ENCODE measurements at places on chromosomes 2 and 18.

DNA sequence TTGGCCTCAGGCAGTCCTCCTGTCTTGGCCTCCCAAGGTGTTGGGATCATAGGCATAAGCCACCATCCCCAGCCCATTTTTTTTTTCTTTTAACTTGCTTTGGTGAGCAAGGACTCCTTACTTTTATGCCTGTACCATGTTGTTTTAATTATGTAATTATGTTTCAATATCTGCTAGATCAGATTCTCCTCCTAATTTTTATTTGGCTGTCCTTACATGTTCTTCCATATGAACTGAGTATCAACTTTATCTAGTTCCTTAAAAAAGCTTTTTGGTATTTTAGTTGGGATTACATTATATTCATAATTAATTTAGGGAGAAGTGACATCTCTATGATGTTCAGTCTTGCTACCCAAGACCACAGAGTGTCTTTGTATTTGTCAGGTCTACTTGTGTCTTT lies 16.3 kb downstream of the GPN1 start:
- DNase-seq: no peak

GRCh38 chr18:76709659-76710645 lies 112.4 kb upstream of the ZNF236 start:
- DNase-seq: peak; percentile 86

DNA sequence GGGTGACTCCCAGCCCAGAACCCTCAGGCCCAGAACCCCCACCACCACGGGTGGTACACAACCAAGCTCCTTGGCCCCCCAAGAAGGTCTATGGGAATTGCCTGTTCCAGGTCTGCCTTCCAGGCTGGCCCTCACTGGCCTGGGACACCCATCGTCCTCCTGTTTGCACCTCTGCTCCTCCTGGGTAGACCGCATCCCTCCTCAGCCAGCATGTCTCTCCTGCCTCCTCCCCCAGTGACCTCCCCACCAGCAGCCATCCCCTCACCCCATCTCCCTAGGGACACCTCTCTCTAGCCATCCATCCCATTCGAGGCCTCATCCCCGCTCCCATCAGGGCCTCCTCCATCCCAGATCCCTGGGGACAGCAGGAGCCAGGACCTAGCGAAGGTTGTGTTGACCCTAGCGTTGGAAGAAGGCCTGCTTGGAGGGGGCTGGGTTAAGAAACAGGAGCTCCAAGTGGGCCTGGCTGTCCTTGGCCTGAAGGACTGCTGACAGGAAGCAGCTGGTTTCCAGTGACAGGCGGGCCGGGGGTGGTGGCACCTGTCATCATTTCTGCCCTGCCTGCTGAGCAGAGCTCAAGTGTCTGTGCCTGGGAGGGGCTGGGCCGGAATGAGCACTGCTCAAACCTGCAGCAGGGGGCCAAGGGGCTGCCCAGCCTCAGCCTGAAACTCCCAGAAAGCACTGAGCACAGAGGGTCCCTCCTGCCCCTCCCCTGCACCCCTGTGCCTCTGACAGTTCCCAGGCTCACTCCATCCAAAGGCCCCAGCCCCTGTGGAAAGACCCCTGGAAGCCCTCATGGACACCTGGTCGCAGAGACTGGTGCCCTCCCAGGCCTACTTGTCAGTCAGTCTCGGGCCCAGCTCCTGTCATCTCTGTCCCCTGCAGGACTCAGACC lies 96.0 kb upstream of the OTOS start:
- DNase-seq: peak; percentile 12

DNA sequence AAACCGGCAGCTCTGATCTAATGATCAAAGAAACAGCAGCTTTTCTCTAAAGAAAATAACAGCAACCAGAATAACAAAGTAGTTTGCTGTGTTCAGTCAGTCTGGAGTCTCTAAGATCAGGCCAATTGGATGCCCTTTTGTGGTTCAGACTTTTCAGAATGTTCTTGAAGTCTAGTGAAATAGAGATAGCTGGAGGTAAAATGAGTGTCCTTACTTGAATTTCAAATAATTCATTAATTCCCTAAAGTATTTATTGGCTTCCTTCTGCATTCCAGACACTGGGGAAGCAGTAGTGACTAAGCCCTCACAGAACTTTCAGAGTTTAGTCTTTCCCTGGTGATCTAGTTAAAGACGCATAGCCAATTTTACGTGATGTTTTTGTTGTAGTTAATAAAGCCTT lies 58.7 kb downstream of the C18orf54 start:
- DNase-seq: no peak

DNA sequence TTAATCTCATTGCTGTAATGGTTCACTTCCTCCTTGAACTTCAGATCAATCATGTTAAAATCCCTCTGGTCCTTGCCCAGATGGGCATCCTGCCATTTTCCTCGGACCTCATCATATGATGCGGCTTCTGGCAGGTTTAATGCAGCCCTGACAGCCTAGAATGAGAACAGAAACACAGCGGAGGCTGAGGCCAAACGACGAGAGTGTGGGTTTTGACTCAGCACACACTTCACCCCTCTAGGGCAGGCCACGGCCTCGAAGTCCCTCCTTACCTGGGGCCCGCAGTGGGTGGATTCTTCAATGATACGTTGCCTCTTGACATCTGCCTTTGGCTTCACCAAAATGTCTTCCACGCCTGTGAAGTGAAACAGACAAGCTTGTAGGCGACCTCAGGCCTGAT lies 56.8 kb downstream of the POLR1A start:
- DNase-seq: no peak

DNA sequence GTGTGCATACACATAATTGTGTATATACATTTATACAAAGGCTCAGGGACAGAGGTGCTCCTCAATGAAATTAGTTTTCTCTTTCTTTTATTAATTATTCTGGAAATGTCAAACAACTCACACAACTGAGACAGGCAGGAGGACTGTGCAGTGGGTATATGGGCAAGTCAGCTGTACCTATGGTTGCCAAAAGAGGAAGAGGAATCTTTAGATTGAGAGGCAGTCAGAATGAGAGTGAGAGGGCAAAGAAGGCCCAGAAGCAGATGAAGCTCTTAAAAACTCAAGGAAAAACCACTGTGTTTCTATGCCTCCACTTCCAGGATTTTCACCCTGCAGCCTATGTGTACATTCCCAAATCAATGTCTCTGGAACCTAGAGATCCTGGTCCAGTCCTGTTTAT lies 79.1 kb downstream of the CACNB4 start:
- no peak for DNase-seq

DNA sequence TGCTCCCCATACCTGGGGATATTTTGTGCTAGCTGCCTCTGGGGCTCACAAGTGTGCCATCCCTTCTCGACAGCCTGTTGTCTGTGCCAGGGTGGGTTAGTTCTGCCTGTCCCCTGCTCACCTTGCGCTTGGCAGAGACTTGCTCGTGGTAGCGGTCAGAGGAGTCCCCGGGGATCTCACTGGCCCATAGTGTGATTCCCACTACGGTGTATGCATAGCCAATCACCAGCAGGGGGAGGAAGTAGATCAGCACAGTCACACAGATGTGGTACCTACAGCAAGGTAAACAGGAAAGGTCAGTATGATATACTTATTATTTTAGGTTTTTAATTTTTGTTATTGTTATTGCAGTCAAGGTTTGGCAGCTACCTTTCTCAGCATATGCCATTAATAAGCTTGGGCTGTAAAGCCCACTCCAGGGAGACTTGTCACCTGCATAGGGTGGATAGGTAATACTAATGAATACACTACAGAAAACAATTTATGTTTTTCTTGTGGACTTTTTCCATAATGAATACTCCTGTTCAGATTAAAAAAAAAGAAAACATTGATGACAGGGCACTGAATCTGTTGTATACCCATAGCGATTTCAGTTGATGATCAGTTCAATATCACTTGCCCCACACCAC lies 95.2 kb downstream of the POLE4 start:
- peak; percentile 62 for DNase-seq

DNA sequence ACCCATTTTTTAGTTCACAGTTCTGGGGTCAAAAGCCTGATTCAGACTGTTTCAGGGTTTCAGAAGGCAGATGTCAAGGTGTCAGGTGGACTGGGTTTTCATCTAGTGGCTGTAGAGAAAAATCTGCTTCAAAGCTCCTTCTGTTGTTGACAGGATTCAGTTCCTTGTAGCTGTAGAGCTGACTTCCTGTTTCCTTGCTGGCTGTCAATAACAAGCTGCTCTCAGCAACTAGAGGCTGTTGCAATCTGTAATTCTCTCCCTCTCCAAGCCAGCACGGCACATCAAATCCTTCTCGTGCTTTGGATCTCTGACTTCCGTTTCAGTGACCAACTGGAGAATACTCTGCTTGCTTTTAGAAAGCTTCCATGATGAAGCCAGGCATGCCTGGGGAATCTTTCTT lies 179.4 kb downstream of the DOK6 start:
- DNase-seq: no peak

- DNase-seq: no peak
Measured at GRCh38 chr2:105102963-105103421, 65.1 kb downstream of the MRPS9 start.

DNA sequence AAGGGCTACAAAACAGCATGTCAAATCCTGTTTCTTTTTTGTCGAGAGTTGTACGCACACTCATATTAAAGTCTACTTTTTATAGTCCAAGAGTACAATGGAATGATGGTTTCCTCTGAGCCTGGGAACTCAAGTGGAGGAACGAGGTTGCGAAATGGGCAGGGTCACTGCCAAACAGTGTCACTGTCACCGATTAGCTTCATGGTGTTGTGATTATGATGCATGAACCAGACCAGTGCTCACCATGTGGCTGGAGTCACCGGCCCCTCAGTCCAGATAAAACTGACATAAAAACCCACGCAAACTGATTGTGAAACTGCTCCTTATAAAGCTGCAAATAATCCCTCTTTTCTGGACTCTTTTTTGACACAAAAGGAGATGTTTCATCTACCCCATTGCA lies 122.0 kb downstream of the COPS8 start:
- DNase-seq: no peak

DNA sequence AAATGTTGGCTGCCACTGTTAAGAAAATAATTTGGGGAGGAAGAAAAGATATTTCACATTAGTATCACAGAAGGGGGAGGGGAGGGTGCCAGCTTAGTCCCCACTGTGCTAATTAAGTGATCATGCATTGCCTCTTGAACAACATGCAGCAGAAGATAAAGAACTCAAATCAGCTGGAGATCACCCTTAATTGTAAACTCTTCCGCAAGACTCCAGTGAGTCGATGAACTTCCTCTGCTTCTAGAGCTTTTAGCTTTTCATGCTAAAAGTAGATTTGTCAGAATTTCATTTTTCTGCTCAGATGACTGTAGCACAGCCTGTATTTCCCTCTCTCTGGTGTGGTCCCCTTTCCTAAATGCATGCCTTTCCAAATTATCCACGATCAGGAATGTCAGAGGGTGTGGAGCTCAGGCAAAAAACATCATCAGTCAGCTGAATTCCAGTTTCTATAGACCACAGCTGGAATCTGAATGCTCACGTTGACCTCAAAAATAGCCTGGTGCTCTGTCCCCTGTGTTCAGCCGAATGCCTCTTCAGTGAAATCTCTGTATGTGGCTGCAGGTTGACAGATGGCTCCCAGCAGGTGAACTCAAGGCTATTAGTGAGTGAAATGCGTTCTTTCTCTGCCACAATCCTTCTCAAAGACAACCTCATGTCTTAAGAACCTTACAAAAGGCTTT lies 156.8 kb upstream of the UNC80 start:
- no peak for DNase-seq

GRCh38 chr2:188944442-188944841 lies 29.7 kb upstream of the COL3A1 start:
- DNase-seq: no peak

DNA sequence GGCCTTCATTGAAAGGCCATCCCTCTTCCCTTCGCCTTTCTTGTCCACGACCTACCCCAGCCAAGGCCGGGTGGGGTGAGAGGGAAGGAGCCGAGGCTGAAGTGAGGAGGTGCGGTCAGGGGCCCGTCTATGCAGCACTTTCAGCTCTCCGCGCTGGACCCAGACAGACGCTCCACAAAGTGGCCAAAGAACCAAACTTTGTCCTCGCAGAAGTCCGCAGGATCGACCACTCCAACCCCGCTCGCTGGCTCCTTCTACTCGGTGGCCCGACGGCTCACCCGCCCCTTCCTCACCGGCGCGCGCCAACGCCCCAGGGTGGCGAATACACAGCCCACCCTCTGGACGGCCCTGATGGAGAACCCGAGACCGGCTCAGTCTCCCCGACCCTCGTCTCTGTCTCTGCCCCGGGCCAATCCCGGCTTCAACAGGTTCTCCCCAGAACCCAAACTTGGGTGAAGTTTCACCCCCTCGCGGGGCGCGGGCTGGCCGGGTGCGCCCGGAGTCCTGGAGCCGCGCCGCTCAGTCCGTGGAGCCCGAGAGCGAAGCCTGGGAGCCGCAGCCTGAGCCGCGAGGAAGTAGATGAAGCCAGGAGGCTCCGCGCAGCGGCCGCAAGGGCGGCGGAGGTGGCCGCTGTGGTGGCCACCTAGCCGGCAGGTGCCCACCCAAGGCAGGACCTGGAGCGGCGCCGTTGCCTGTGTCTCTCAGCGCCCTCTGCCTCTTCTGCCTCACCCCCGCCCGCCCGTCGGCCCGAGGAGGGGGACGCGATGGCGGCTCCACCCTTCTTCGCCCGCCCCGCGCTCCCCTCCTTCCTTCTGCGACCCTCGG lies 26.7 kb upstream of the ALPP start:
- no peak for DNase-seq

DNA sequence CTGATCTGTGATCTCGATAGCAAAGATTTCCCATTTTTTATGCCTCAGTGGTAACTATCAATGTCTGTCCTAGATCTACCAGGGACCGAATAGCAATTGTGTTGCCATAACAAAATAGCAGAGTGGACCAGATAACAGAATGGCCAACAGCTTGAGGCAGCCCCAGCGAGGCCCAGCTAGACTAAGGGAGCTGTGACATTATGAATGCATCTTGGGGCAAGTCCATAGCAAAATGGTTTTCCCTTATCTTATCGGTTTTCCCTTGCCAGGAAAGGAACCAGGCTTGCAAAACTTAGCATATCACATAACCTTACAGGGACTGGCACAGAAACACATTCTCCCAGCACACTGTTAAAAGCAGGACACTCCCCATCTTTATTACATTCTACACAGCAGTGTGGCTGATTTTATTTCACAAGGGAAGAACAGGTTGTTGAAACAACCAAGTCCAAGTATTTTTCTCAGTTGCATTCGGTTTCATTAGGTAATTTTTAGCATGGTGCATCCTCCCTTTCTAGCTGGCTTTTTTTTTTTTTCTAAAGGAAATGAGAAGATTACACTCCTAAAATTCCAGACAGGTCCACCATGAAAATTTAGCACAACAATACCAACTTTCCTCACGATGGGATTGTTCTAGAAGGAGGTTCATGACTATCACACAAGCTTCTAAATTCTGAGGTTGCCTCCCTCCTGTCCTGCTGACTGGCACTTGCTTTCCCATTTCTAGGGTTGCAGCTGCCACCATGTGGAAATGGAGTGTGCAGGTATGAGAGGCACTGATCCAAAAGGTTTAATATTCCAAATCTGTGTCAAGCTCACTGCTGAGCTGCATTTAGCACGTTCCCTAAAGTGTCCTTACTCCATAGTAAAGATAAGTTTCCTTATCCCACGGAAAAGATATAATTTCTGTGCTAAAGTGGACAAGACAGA lies 97.0 kb upstream of the SLC35G4 start:
- no peak for DNase-seq

- no peak for DNase-seq
Measured at GRCh38 chr2:183124957-183125255, 663 bp downstream of the NUP35 start.

GRCh38 chr2:144256996-144257707 lies 262.8 kb downstream of the ZEB2 start:
- DNase-seq: no peak

GRCh38 chr2:60516383-60516811 lies 37.1 kb downstream of the BCL11A start:
- no peak for DNase-seq

- DNase-seq: no peak
Measured at GRCh38 chr2:172434821-172435605, 7.6 kb downstream of the ITGA6 start.
